ENCODE measurements at places on chromosomes 3 and 15.

- DNase-seq, result no peak
Measured at GRCh38 chr15:92510163-92510882, 116.6 kb downstream of the ST8SIA2 start.

DNA sequence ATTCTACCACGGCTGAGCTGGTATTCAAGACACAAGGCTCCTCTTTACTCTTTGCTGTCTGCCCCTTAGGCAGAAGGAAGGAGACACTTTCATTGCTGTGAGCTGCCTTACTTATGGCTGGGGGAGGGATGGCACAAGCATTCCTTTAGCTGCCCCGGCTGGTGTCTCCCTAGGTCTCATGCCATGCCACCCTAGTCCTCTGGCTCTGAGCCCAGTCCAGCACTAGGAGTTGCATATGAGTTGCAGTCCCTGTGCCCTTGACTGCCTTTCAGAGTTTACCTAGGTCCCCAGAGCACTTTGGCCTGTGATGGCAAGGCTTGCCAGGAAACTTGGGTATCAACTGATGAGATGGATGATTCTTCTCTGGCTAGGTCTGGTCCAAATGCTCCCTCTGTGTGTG is 296.4 kb downstream of the RBMS3 start:
- no peak for DNase-seq

GRCh38 chr15:26365077-26365476 is 407.8 kb downstream of the GABRB3 start:
- DNase-seq, result no peak

- no peak for DNase-seq
Measured at GRCh38 chr3:33490641-33491241, 50.5 kb upstream of the UBP1 start.

DNA sequence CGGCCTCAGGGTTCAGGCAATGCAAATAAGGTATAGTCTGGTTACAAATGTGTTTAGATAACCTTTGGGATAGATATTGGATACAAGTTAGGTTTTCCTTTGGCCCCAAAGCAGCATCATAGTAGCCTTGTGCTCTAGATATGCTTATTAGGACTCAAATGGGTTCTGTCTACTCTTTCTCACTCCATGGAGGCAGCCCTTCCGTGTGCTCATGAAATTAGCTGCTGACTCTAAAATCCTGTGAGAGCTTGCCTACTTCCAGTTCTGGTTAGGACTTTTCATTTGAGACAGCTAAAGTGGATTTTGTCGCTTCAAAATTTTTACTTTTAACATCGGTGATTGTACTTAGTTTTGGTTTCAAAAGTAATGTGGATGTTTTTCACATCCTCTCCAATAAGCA is 1.6 kb downstream of the CDV3 start:
- no peak for DNase-seq

DNA sequence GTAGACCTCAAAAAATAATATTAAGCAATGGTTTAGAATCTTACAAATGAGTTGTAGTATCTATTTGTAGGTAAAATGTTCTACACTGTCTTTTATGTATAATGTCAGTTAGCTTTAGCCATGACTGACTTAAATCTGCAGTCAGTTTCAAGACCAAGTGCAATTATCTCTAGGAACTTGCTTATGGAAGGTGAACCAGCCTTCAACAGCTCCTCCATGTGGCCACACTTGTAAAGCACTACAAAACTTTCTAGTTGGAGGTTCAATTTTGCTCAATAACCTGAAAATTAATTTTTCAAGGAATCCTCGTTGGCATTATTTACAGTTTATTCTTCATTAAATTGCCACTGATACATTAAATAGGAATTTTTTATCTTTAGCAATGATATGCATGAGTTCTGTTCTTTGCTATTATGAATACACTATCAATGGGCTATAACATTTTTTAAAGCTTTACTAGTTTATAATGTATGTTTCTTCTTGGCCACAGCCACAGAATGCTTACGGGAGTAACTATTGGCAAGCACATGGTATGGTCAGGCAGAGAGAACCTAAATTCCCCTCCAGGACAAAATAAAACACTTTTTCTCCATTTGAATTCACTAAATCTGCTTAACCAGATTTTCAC is 315.3 kb upstream of the UBE2E2 start:
- no peak for DNase-seq

- DNase-seq, result no peak
Measured at GRCh38 chr15:75053748-75054125, 30.3 kb downstream of the PPCDC start.

DNA sequence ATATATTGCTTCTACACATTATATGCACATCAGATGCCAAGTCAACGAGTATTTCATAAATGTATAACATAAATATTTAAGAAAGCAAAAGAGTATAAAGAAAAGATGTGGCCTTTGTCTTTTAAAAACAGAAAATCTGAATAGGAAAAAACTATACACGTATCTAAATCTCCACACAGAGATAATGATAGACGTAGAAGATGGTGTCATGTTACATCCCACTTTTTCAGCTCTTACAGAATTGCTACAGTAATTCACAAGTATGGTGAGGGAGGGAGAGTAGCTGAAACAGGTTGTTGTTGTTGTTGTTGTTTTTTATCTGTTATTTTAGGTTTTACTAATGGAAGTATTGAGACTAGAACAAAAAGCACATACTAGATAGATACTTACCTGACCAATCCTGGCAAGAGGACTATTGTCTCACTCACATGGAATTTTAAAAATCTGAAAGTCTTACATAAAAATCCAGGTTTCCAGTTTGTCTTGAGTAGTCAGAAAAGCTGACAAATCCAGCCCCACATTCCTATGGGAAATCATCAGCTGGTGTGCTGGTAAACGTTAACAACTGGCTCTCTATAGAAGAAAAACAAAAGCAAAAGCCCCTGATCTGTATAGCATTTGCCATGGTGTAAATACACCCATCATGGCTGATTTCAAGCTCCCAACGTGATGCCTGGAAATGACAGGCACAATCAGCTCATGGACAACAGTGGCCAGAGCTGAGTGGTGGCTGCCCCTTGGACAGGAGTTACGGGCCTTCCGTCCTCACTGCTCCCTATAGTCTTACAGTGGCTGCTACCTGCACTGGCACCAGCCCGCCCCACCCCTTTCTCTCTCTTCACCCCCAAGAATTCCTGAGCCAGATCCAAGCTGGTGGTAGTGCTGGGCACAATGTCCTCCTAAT is 47.4 kb upstream of the VGLL4 start:
- DNase-seq, result no peak

DNA sequence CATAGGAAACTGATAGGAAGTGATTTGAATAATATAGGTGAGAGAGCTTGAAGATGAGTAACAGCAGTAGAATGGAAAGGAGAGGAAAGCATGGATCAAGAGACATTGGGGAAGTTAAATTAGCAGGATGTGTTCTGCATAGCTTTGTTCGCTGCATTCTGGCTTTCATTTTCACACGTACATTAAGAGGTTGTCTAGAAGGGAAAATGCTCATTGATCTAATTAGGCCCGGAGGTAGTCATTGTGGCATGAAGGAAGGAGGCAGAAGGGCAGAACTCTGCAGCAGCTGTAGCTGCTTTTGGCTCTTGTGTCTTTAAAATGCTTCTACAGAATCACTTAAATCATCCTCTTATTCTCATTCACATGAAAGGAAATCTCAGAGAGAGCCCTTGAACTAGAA is 40.3 kb downstream of the KCNAB1 start:
- DNase-seq, result no peak

GRCh38 chr3:47318916-47319315 is 36.2 kb downstream of the KLHL18 start:
- no peak for DNase-seq

- no peak for DNase-seq
Measured at GRCh38 chr3:55826731-55827496, 339.8 kb upstream of the WNT5A start.

DNA sequence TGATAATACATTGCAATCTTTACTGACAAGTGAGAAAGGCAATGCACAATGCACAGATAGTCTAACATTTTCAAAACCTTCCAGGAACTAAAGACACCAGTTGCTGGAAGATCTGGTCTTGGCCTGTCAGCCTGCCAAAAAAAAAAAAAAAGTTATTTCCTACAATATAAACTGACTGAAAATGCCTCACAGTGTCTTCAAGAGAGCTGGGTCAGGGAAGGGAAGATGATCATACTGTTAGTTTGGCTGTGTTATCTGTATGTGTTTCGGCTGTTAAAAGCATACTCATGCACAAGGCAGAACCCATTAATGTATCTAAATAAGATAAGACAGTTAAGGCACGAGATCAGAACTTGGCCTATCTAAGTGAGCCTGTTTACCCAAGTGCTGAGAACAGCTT is 673.4 kb downstream of the MECOM start:
- DNase-seq, result no peak
